ENCODE measurements at places on chromosomes 2 and 18. TPM values are rescaled to one million over a fixed set of nuclear protein-coding genes. Genes with fewer than 3 reads are reported as not detected.

Gene SRD5A2
- total RNA-seq, result 0.23 TPM

Gene UPP2
- total RNA-seq, result 0.69 TPM

Gene FBLN7
- total RNA-seq, result 6.2 TPM

Gene LHCGR
- 0.23 TPM for total RNA-seq
